Stimulated activated CD4-positive, alpha-beta T cell treated with anti-CD3 and anti-CD28 coated beads, TNF-alpha, amount 100 ng/mL, for 1 hour (primary cell): ENCODE measurements at places on chromosomes 3 and 15.

- DNase-seq, result no peak
Observed at GRCh38 chr3:127233371-127233770, 40.4 kb downstream of the PRR23E start.

DNA sequence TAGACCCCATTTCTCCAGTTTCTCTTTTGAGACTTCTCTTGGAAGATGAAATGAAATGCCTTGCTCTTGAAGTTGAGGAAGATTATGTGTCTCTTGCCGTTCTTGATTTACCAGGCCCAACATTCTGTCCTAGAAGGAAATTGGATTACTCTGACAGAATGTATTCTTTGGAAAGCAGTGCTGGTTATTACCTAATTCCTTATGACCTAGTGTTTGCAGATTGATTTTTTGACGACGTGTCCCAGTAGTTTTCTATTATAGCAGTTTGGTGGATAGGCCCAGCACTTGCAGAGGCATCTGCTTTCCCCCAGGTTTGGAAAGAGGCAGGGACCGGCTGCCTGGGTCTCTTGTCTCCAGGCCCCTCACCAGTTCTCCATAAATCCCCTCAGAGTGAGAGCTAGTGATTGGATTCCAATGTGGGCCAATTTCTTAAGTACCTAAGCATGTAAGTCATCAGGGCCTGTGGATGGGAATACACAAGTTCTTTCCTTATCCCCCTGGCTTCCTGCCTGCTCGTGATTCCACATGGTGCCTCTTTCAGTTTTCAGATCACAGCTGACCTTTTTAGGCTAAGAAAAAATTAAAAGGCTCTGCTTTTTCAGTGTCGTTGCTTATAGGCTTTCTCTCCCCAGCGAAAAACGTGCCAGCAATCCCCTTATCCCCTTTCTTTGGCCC is 50.2 kb downstream of the EPHB3 start:
- no peak for DNase-seq

GRCh38 chr3:13495351-13495813 is 15.3 kb downstream of the HDAC11 start:
- DNase-seq, result no peak

DNA sequence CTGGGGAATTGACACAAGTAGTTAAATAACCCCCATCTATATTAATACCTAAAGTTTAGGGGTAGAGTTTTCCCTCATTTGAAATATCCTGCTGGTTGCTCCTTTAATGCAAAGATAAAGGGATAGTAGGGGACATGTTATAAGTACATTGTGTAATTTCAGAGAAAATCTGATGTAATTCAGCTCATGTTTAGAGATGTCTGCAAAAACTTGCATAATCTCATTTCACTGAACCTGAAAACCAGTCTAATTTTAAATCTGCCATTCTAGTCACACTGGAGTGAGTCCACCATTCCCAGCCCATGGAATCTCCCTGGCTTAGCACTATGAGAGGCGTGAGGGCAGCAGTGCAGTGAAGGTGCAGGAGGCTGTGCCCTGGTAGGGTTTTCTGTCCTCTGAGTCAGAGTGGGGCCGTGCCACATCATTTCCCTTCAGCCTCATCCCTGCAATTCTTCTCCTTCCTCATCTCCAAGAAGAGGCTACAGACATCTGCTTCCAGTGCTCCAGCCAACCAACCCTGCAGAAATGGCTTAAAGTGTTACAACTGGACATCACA is 246.3 kb upstream of the UMPS start:
- DNase-seq, result no peak

DNA sequence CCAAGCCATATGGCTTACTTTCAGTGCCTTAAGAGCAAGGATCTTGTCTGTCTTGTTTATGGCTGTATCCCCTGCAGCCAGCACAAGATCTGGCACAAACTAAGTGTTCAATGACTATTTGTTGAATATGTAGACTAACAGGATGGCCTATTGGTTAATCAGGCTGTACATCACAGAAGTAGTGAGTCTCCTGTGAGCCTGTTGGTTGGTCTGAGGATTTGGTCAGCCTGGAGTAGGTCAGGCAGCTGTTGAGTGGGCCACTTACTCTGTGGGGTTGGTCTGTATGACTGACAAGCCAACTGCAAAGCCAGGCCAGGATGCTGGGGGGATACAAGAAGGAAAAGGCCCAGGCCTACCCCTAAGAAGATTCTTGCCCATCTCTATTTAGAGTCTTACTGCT is 33.4 kb upstream of the CILP start:
- no peak for DNase-seq

GRCh38 chr3:19384868-19385267 is 236.6 kb downstream of the KCNH8 start:
- DNase-seq, result no peak
